AG04450 (cell line): ENCODE measurements at places on chromosomes 4 and X. TPM values are rescaled to one million over a fixed set of nuclear protein-coding genes. Genes with fewer than 3 reads are reported as not detected.
A peak's percentile ranks its signal among the peaks of the same experiment; 100 is the strongest.

DNA sequence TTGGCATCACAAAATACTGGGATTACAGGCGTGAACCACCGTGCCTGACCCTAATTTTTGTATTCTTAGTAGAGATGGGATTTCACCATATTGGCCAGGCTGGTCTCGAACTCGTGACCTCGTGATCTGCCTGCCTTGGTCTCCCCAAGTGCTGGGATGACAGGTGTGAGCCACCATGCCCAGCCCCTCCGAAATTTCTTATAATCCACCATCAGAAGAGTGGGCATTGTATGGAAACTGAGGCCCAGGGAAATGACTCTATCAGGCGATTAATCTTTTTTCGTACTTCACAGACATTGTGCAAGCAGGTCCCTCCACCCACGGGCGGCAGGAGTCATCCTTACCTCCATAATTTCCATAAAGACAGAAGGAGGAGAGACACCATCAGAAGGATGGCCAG lies 16.0 kb downstream of the CRLF2 start:
- DNase-seq, result no peak

RAB9B gene
- 0.52 and 0.71 TPM in 2 replicates for polyA plus RNA-seq

DNA sequence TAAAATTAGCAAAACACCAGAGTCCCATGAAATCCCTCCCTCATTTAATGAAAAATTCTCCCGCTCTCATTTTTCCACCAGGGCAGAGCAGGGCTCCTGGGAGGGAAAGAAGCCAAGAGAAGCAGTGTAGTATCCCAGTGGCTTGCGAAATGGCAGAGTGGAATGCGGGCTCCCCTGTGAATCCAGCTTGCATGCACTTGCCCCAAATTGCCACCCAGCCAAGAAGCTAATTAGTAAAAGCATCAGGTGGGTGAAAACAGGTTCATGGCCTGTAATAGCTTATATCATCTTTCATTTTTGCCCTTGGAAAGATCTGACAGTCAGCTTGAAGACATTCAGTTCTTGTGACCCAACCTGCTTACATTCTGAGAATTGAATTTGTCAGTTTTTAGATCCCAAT lies 10.1 kb downstream of the AMOT start:
- DNase-seq, result no peak

GRCh38 chrX:8043546-8043945 lies 116.3 kb upstream of the PNPLA4 start:
- no peak for DNase-seq

GRCh38 chr4:154869301-154869700 lies 88.2 kb downstream of the RBM46 start:
- DNase-seq, result no peak

DNA sequence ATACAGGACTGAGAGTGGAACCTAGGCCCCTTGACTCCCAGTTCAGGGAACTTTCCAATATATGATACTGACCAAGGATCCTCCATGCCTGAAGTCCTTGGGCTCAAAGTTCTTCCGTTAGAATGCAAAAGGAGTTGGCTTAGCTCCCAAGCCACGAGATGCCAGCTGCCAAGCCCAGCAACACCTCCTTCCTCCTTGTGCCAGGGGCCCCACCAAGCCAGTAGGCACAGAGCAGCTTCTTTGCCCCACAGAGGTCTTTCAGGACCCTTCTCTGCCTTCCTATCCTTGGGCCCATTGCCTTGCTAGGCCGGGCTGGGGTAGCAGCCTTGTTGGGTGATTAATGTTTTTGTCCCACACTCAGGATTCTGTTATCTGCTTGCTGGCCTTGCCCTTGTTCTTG lies 105.6 kb downstream of the EFNB1 start:
- DNase-seq, result no peak

EVC2 gene
- polyA plus RNA-seq, result 2.1 and 2.9 TPM in 2 replicates

- no peak for DNase-seq
Observed at GRCh38 chr4:98318521-98318920, 57.3 kb downstream of the RAP1GDS1 start.

DNA sequence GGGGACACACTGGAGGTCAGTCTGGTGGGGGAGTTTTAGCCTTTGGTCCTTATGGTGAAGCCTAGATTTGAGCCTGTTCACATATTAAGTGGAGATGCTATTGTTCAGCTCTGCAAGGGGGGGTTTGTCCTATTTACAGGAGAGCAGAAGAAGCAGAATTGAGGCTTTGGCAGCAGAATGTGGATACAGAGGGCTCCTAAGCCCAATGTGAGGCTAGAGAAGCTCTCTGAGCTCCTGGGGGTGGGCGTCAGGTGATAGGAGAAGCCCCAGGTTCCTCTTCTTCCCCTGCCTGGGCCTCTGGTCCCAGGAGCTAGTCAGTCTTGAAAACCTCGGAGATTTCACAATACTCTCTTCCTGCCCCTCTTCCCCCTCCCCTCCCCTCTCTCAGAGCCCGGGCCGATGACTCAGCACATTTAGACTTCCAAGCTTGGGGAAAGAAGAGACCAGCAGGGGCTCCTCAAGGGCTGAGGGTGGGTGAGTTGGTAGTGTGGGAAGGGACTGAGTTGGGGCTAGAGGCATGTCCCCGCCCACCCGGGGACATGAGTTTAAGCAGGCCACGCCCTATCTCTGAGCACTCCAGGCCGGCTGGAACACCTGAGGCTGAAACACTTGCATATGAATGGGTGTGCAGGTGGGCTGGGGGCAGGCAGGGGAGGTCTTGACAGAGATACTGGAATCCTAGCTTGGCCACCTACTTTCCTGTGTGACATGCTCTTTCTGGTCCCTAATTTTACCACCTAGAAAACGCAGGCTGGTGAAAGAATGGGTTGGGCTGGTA lies 3.4 kb downstream of the TFE3 start:
- DNase-seq, result peak; percentile 81

NSG1 gene
- polyA plus RNA-seq, result 10.4 and 14.7 TPM in 2 replicates

RHOXF1 gene
- polyA plus RNA-seq, result not detected in 2 replicates
